ENCODE measurements at places on chromosomes 7 and 10. TPM values are rescaled to one million over a fixed set of nuclear protein-coding genes. Genes with fewer than 3 reads are reported as not detected.

DNA sequence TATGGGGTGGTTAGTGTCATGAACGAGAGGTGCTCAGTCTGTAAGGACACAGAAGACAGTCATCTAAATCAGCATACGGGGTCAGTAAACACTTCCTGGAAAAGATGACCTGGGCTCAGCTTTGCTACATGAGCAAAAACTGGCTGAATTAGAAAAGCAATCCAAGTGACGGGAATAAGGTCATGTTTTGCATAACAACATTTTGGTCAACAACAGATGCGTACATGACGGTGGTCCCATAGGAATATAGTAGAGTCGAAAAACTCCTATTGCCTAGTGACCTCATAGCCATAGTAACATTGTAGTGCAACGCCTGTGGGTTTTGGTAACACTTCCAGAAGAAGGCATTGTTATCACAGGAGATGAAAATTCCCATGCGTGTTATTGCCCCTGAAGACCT, 92.9 kb downstream of the CTNNA3 start:
- no peak for DNase-seq

GRCh38 chr10:129793996-129794395, 170.1 kb downstream of the EBF3 start:
- no peak for DNase-seq

Gene PNLIPRP3
- polyA plus RNA-seq = not detected

Gene DNAH11
- 0.25 TPM for polyA plus RNA-seq

Gene CHRM2
- not detected for polyA plus RNA-seq

Gene ACSM6
- not detected for polyA plus RNA-seq

GRCh38 chr10:25113191-25114035, 61.4 kb upstream of the GPR158 start:
- DNase-seq = peak; percentile 31

Gene TMEM270
- not detected for polyA plus RNA-seq

All from naive thymus-derived CD4-positive, alpha-beta T cell (primary cell).